SJSA1 (cell line): ENCODE measurements at places on chromosomes 2 and 18. TPM values are rescaled to one million over a fixed set of nuclear protein-coding genes. Genes with fewer than 3 reads are reported as not detected.

IL18RAP gene
- total RNA-seq: not detected in 2 replicates

CNGA3 gene
- not detected in 2 replicates for total RNA-seq

CCNT2 gene
- total RNA-seq: 13.1 and 31.9 TPM in 2 replicates

ARHGEF33 gene
- not detected in 2 replicates for total RNA-seq

HOXD13 gene
- 0.06 and 0.50 TPM in 2 replicates for total RNA-seq

CCDC121 gene
- total RNA-seq: 2.4 and 2.9 TPM in 2 replicates

ASPRV1 gene
- total RNA-seq: 0.08 TPM in 1 of 2 replicates, not detected in the other

TYMS gene
- total RNA-seq: 113 and 123 TPM in 2 replicates

GREB1 gene
- not detected in 2 replicates for total RNA-seq

GRCh38 chr2:215407590-215408264 lies 28.1 kb downstream of the FN1 start:
- no peak overlapping the region for H3K27ac ChIP-seq
- peaks cover 86% of the 10 kb centered on the region for H3K36me3 ChIP-seq
- no peak overlapping the region for H3K4me3 ChIP-seq
- DNase-seq: no peak
- H3K27me3 ChIP-seq: no peaks in the 10 kb centered on the region

GRCh38 chr2:221822416-221822815 lies 250.3 kb upstream of the EPHA4 start:
- no peaks in the 10 kb centered on the region for H3K36me3 ChIP-seq
- H3K27ac ChIP-seq: no peak overlapping the region
- H3K4me1 ChIP-seq: no peaks in the 10 kb centered on the region
- no peaks in the 10 kb centered on the region for H3K27me3 ChIP-seq
- H3K4me3 ChIP-seq: no peak overlapping the region

GRCh38 chr2:200455958-200456421 lies 53.9 kb downstream of the KCTD18 start:
- peaks cover 44% of the 10 kb centered on the region for H3K36me3 ChIP-seq
- no peak overlapping the region for H3K27ac ChIP-seq
- H3K4me1 ChIP-seq: peaks cover 11% of the 10 kb centered on the region
- no peaks in the 10 kb centered on the region for H3K27me3 ChIP-seq

DNA sequence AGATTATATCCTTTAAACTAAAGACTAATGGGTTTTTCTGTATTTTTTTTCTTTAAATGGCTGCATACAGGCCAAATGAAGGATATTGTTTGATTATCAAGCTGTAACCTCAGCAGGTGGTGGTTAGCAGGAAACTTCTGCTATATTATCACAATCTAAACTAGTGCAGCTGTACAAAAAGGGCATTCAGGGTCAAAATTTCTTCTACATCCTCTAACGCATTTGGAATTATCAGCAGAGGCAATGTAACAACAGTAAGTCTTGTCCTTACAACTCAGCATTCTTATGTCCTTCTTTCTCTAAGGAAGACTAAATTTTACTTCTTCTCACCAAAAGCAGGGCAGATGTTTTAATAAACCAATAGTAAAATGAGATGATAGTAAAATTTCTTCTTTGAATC lies 135.8 kb upstream of the FN1 start:
- no peak overlapping the region for H3K27ac ChIP-seq
- H3K4me3 ChIP-seq: no peak overlapping the region
- 0 out of 2 replicates have a peak, but pooled peaks cover 2% of the 10 kb centered on the region for H3K27me3 ChIP-seq

- no peaks in the 10 kb centered on the region for H3K27me3 ChIP-seq
- H3K4me1 ChIP-seq: peaks cover 22% of the 10 kb centered on the region
These were observed 5.2 kb downstream of the ZNF638 start for GRCh38 chr2:71336802-71337201.

- no peaks in the 10 kb centered on the region for H3K36me3 ChIP-seq
- H3K27me3 ChIP-seq: no peaks in the 10 kb centered on the region
- H3K27ac ChIP-seq: peak overlapping the region; percentile 62
- no peak for DNase-seq
- no peak overlapping the region for H3K4me3 ChIP-seq
These were observed 30.7 kb downstream of the METTL8 start for GRCh38 chr2:171402906-171403580.

- no peak overlapping the region for H3K4me3 ChIP-seq
- H3K27me3 ChIP-seq: no peaks in the 10 kb centered on the region
These were observed 193.3 kb downstream of the IKZF2 start for GRCh38 chr2:212958133-212958532.

GRCh38 chr2:1975060-1975459 lies 230.7 kb upstream of the PXDN start:
- DNase-seq: no peak
- no peak overlapping the region; the same call in 1 of the 2 replicates for H3K27ac ChIP-seq
- H3K4me3 ChIP-seq: no peak overlapping the region

DNA sequence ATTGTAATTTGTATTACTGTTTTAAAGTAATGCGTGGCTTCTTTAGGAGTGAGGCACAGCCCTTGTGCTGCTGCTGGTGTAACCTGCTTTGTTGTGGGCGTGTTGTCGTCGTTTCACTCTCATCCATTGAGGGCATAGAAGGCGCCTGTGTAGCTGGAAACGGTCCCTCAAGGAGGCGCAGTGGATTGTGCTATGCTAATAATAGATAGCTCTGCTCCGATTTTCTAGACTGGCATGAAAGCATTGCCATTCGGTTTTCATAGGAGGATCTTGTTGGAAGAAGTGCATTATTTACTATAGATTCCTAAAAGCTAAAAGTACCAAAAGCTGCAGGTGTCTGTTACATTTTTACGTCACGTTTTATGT lies 17.9 kb downstream of the RAB12 start:
- H3K36me3 ChIP-seq: peaks cover 48% of the 10 kb centered on the region
- no peak overlapping the region for H3K27ac ChIP-seq
- H3K27me3 ChIP-seq: no peaks in the 10 kb centered on the region
- DNase-seq: no peak

DNA sequence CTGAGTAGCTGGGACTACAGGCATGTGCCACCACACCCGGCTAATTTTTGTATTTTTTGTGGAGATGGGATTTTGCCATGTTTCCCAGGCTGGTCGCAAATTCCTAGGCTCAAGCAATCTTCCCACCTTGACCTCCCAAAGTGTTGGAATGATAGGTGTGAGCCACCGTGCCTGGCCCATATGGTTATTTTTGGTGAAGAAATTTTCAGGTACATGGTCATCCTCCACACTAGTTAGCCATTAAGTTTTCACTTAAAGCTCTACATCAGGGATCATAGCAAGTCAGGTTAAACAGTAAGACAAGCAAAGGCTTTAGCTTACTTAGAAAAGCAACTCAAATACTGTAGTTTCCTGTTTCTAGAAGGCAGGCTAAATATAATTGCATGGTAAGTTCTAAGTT lies 104.3 kb upstream of the GRB14 start:
- H3K36me3 ChIP-seq: no peaks in the 10 kb centered on the region
- no peak overlapping the region for H3K27ac ChIP-seq
- no peak for DNase-seq
- no peaks in the 10 kb centered on the region for H3K27me3 ChIP-seq
- H3K4me1 ChIP-seq: peaks cover under 1% of the 10 kb centered on the region

- H3K4me3 ChIP-seq: no peak overlapping the region
- peaks cover 79% of the 10 kb centered on the region for H3K36me3 ChIP-seq
- DNase-seq: peak; percentile 16
- no peak overlapping the region for H3K27ac ChIP-seq
- H3K27me3 ChIP-seq: no peaks in the 10 kb centered on the region
These were observed 17.0 kb downstream of the RND3 start for GRCh38 chr2:150470435-150470834.

DNA sequence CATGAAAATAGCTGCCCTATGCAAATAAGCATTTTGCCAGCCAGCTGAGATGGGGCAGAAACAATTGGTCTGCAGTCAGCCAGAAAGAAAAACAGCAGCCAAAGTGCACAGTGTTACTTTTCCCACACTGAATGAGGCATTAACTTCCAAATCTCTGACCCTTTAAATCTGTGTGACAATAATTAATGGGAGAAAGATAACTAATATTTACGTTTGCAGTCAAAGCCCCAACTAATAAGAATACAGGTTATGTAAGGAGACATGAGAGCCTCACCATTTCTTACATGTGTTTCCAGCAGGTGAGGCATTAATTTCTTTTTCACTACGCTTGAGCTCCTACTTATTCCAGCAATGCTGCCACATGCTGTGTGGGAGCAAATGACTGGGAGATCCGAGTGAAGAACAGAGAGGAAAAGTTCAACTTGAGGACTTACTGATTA lies 339.0 kb downstream of the SATB2 start:
- no peak overlapping the region for H3K27ac ChIP-seq
- no peak overlapping the region for H3K4me3 ChIP-seq
- DNase-seq: no peak
- no peaks in the 10 kb centered on the region for H3K4me1 ChIP-seq
- no peaks in the 10 kb centered on the region for H3K27me3 ChIP-seq

- H3K27me3 ChIP-seq: no peaks in the 10 kb centered on the region
- H3K4me3 ChIP-seq: no peak overlapping the region
- no peak for DNase-seq
- H3K27ac ChIP-seq: no peak overlapping the region
- H3K4me1 ChIP-seq: peaks cover 17% of the 10 kb centered on the region
These were observed 178.1 kb downstream of the SLC8A1 start for GRCh38 chr2:40273734-40274182.

- no peaks in the 10 kb centered on the region for H3K36me3 ChIP-seq
- no peak overlapping the region for H3K27ac ChIP-seq
- DNase-seq: no peak
- H3K27me3 ChIP-seq: no peaks in the 10 kb centered on the region
These were observed 199.2 kb downstream of the KLHL29 start for GRCh38 chr2:23584054-23584745.

DNA sequence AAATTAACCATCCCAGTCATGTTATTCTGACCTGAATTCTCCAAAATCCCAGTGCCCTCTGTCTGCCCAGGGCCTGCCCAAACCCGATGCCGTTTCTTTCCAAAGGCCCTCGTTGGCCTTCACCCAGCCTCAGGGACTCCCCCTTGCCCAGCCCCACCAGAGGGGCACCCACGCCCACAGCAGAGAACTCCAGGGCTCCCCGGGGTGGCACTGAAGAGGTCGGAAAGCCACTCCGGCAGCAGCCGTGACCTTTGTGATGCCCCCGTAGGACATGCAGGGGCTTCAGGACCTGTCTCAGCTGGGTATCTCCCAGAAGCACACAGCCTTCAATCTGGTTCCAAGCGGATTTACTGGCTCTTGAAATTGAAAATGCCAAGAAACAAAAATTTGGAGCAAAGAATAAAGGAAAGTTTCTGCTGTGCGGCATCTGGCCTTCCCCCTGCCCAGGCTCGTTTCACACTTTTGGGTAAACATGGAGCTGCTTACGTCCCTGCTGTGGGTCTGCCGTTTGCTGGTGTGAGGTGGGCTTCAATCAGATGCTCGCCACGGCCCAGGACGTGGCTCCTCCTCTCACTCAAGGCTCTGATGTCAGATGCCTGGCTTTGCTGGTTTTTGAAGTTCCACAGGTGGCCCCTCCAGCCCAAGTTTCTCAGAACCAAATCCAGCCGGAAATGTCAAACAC lies 101.3 kb downstream of the TPO start:
- H3K36me3 ChIP-seq: no peaks in the 10 kb centered on the region
- no peaks in the 10 kb centered on the region for H3K4me1 ChIP-seq
- H3K4me3 ChIP-seq: no peak overlapping the region
- no peak for DNase-seq
- H3K27me3 ChIP-seq: peaks cover 3% of the 10 kb centered on the region; the same call in 1 of the 2 replicates

- no peaks in the 10 kb centered on the region for H3K36me3 ChIP-seq
- DNase-seq: no peak
- H3K4me1 ChIP-seq: no peaks in the 10 kb centered on the region
- H3K4me3 ChIP-seq: no peak overlapping the region
These were observed 77.8 kb downstream of the RDH14 start for GRCh38 chr2:18482666-18483065.

DNA sequence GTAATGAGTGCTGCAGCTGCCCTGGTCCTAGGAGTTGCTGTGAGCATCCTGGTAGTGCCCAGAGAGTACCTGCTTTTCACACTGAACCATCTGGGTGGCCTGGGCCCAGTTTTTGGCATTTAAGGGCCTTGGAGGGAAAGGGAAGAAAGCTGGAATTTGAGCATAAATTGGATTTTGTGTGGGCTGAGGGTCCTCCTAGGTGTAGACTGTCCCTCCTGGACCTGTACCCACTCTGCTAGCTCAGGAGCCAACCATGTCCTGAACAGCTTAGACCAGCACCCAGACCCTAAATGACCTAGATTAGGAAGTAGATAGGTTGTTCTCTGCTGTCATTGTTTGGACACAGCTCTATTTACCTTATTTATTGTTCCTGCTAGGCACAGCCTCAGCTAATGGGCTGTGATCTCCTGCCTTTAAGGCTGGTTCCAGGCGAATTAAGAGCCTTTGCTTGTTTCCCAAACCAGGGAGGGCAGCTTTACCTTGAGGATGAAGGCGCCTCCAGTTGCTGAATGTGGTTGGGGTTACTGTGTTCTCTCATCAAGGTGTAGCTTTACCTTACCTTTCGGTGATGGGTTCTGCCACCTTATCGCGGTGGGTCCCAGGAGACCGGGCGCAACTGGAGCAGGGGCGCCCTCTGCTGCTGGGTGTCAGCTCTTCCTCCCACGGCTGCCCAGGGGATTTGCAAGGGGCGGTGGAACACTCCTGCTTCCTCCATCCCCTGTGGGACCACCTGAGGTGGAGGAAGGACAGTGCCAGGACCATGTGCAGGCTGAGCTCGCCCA lies 34.4 kb downstream of the ITGA6 start:
- no peaks in the 10 kb centered on the region for H3K27me3 ChIP-seq
- peaks cover 62% of the 10 kb centered on the region for H3K4me1 ChIP-seq
- no peak overlapping the region for H3K27ac ChIP-seq

DNA sequence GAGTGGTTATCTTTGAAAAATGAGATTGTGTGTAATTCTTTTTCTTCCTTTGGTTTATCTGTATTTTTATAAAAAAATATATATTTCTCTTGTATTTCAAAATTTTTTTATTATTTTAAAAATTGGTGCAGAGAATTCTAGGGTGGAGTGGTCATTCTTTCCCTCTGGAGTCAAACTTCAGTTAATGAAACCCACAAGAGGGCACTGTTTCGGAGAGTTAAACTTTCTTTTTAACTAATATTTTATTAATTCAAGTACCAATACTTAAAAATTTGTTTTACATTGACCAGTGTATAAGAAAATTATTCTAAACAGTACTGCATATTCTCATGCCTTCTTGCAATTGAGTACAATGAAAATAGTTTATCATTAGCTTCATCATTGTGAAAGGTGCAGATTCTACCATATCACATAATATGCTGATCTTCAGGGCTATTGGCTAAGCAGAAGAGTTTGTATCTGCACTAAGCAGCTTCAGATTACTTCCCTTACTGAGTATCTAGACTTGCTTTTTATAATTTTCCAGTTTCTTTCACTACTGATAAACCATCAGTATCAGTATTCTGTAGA lies 50.1 kb downstream of the HS1BP3 start:
- no peak overlapping the region for H3K4me3 ChIP-seq
- H3K27me3 ChIP-seq: no peaks in the 10 kb centered on the region
- no peak overlapping the region for H3K27ac ChIP-seq
- H3K4me1 ChIP-seq: peaks cover 12% of the 10 kb centered on the region
- DNase-seq: no peak
- 0 out of 2 replicates have a peak, but pooled peaks cover 6% of the 10 kb centered on the region for H3K36me3 ChIP-seq

DNA sequence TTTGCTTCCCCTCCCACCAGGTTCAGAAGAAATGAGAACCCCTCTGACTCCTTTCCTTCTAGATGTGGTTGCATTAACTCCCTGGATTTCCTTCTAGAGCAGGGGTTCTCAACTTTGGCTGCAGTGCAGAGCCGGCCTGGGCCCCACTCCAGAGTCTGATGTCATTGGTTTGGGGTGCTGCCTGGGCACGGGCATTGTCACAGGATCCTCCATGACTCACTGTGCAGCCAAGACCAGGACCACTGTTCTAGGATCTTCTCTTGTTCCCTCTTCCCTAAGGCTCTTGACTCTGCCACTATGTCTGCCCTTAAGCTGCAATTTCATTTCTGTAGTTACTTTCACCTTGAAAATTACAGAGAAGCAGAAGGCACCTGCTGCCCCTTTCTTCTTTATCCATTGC lies 31.8 kb downstream of the TBC1D8 start:
- no peak overlapping the region for H3K27ac ChIP-seq
- H3K4me1 ChIP-seq: peaks cover 50% of the 10 kb centered on the region
- H3K27me3 ChIP-seq: no peaks in the 10 kb centered on the region
- DNase-seq: no peak
- no peak overlapping the region for H3K4me3 ChIP-seq
- no peaks in the 10 kb centered on the region for H3K36me3 ChIP-seq
